Activated T-helper 9 cell treated with anti-CD3 and anti-CD28 coated beads, Interleukin-2, amount 50 U/mL, for 16 hours (primary cell): ENCODE measurements at places on chromosomes 1 and 21.

GRCh38 chr1:180560868-180561600, 2.3 kb downstream of the OVAAL start:
- DNase-seq, result no peak

GRCh38 chr1:36963006-36963405, 71.3 kb downstream of the GRIK3 start:
- no peak for DNase-seq

- DNase-seq, result no peak
Measured at GRCh38 chr21:33584455-33584854, 4.0 kb downstream of the DONSON start.

DNA sequence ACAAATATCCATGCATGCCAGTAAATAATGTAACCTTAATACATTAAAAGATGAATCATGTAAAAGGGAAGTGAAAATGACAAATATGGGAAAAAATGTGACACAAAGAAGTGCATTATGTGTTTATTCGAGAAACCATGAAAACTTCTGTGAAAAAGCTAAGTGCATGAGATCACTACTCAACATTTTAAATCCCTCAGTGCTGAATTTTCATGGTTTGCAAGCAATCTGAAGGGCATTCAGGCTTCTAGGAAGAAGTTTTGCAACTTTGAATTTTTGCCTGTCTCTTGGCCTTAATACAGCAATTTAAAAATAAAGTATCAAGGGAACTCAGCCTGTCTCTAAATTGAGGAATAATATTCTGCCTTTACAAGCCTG, 78.2 kb downstream of the MAP3K7CL start:
- no peak for DNase-seq

DNA sequence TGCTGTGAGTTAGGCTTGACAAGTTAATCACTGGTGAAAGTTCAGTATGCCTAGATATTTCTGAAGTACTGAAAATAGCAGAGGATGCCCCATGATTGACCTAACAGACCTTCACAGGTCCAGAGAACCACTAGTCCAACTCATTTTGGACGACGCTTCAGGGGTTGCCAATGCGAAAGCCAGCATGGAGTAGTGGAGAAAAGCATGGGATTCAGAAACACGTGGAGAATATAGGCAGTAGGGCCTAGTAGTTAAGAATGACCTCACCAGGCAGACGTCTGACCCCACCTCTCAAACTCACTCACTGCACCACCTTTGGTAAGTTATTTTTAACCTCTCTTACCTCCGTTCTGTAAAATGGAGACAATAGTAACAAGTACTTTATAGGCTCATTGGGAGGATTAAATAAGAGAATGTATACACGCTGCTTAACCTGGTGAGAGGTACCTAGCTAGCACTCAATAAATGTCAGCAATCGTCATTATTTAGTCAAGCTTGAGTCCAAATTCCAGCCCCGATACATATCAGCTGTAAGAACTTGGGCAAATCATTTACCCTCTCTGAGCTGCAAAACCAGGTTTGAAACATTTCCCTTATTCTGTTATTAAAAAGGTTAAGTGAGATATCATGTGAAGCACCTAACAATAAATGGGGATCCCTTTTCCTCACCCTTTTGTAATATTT, 13.2 kb downstream of the PLPP3 start:
- DNase-seq, result no peak

DNA sequence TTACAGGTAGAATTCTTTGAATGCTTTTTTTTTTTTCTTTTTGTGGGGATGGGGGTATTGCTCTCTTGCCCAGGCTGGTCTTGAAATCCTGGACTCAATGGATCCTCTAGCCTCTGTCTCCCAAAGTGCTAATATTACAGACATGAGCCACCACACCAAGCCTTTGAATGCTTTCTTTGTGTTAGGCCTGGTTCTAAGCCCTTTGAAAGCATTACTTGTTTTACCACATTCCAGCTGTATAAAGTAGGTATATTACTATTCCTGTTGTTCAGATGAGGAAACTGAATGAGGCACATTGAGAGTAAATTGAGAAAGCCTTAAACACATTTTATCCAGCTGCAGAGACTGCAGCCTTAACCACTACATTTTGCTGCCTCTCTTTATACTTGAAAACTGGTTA, 841.8 kb upstream of the ADGRL4 start:
- DNase-seq, result no peak

- DNase-seq, result no peak
Measured at GRCh38 chr1:228350831-228351781, 55.5 kb downstream of the TRIM11 start.

- no peak for DNase-seq
Measured at GRCh38 chr1:200231787-200232231, 178.0 kb downstream of the ZNF281 start.

DNA sequence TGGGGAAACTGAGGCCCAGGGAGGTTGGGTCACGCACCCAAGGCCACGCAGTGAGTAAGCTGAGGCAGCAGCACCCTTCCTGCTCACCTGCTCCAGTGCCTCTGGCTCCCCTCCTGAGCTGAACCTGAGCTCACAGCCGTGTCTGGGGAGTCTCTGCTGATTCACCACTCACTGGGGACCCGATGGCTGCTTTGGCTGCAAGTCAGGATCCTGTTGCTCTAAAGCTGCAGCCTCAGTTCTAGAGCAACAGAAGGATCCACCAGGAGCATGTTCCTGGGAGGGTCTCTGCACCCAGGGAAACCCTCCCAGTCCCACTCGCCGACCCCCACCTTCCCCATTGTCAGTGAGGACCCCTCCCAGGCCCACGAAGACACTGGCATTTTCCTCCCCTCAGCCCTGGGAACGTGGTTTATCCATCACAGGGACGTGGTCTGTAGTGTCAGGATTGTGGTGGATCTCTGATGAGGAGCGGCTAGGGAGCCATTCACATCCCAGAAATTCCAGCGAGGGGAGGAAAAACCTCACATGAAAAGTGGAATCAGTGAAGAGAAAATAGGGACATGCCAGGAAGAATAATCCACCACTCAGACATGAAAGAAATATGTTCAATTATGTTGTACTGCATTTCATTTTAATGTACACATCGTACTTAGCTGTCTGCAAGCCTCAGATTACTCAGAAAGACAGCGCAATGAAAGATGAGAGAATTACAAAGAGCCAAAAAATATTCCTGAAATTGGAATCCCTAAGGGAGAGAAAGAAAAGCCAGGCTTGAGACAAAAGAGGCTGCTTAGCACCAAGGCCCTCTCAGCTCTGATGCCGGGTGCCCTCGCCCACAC, 447.2 kb downstream of the MATN1 start:
- DNase-seq, result no peak

DNA sequence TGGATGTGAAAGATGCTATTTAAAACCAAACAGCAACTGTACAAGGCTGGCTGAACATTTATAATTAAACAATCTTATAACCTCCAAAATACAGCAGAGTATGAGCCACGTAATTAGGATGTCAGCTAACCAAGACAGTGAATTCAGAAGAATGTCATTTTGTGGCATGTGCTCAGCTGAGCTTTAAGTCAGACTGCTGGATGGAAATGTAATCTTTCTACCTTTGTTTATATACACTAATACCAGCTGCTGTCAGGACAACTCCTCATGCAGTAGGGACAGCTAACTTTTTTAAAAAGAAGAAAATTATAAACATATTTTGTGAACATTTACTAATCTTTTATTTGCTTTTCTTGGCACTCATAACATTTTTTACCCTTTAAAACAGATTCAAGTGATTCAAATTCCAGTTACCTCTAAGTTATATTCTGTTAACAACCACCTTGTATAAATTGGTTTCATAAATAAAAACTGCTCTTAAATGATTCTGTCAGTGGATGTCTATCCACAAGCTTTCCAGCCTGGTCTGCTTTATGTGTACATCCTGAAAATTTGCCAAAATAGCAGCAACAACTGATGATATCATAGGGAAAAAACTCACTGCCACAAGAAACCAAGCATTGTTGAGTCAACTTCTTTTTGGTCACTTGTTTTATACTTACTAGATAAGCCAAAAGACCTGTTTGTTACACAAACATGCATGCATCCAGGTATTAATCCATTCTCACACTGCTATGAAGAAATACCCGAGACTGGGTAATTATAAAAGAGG, 36.1 kb downstream of the DPH5 start:
- no peak for DNase-seq

DNA sequence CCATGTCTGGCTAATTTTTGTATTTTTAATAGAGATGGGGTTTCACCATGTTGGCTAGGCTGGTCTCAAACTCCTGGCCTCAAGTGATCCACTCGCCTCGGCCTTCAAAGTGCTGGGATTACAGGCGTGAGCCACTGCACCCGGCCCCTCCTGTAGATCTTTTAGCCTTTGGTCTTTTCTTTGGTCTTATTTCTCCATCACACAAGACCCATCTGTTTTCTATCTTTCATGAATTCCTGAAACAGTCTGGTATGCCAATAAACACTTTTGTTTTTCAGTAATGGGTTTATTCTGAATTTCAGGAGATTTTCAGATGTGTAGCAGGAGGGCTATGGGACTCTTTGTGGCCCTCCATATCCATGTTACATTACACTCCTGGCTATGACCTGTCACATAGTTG, 23.2 kb downstream of the ERRFI1 start:
- no peak for DNase-seq
